ENCODE measurements at places on chromosomes 12 and 14. TPM values are rescaled to one million over a fixed set of nuclear protein-coding genes. Genes with fewer than 3 reads are reported as not detected.

GRCh38 chr12:57181561-57182155, 34.2 kb upstream of the LRP1-AS start:
- no peak for DNase-seq

DNA sequence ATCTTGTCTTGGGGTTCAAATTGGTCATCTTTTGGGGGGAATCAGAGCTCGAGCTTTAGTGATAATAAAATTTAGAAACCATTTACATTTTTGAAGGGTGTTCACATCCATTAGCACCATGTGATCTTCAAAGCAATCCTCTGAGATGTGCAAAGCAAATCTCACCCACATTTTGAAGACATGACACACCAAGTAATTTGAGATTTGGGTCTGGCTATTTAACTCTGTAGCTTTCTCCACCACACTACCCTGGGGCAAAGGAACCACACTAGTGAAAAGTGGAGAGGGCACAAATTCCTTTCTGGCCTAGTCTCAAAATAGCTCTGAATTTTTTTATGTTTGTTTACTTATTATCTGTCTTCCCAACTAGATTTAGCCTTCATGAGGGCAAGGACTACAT, 46.6 kb upstream of the TMEM233 start:
- DNase-seq, result no peak

CLEC1A gene
- total RNA-seq, result not detected

GDF3 gene
- total RNA-seq, result not detected

FOXG1 gene
- total RNA-seq, result 0.06 TPM

GRCh38 chr12:16090974-16091373, 179.8 kb downstream of the DERA start:
- no peak for DNase-seq

Measured in epithelial cell of proximal tubule (primary cell).